Fibroblast of pulmonary artery (primary cell): ENCODE measurements at places on chromosomes 1 and 21.

GRCh38 chr1:63112155-63112900 is 210.0 kb upstream of the FOXD3 start:
- peak; percentile 38 for DNase-seq

DNA sequence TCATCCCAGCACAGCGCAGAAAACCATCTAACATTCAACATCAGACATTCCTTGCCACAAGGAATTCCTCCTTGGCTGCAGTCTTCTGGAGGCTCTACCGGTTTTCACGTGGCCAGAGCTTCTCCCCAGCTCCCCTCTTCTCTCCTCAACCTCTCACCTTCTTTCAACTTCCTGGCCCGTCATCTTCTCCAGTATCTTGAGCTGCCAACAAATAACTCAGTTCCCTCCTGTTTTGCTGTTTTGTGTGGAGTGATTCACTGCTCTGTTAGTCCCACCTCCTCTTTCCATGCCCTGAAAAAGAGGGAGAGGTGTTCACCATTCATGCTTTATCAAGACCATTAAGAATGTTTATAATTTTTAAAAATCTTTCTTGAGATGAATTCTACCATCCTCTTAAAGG is 32.6 kb downstream of the PIGM start:
- peak; percentile 29 for DNase-seq

GRCh38 chr21:42534421-42535378 is 21.0 kb downstream of the SLC37A1 start:
- DNase-seq: no peak

GRCh38 chr1:181398544-181398943 is 84.8 kb upstream of the CACNA1E start:
- DNase-seq: no peak
